Stimulated activated naive B cell treated with anti-CD40 and anti-IgM and Interleukin-4, amounts not matched to agents 10 μg/mL and 1 μg/mL and 100 μg/mL, for 72 hours (primary cell): ENCODE measurements at places on chromosomes 16 and 17.
A peak's percentile ranks its signal among the peaks of the same experiment; 100 is the strongest.

DNA sequence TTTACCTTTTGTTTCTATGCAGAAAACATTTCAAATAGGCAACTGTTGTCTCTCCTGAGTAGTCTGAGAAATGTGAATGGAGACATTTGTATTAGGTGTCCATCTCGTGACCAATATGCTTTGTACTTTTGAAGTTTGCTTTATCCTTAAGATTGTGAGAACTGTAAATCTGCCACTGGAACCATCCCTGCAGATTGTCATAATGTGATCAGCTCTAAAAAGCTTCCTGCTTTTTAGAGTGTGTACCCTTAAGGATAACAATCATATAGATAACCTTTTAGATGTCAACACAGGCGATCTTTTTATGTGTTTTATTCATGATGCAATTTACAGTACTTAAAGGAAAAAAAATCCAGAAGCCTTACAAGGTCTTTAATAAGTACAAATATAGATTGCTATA is 63.5 kb downstream of the PRKCA start:
- no peak overlapping the region for H3K27ac ChIP-seq
- no peaks in the 10 kb centered on the region for H3K36me3 ChIP-seq
- DNase-seq: no peak
- no peak overlapping the region for H3K4me3 ChIP-seq
- peaks cover 23% of the 10 kb centered on the region for H3K4me1 ChIP-seq

DNA sequence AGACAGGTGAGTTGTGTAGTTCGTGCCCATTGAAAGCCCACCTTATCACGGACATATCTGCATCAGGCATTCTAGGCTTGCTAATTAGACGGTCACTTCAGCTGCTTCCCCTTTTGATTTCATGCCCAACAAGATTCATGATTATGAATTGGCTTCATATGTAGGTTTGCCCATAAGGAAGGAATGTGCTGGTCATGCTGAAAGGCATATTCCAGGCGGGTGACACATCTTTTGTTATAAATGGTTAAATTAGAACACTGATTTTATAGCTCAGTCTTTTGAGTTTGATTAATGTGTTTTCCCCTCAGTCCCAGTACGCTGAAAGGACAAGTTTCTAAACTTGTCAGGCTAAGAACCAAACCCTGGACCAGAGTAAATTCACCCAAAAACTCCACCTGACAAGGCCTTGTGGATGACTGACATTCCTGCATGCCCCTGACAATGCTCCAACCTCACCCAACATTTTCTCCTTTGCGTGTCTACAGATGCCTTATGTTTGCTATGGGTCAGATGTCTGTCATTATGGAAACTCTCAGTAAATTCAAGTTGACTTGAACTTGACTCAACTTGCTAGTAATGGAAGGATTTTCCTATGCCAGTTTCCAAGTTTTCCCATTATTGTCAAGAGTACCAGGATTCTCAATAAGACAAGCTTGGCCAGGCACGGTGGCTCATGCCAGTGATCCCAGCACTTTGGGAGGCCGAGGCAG is 421.9 kb downstream of the PMP22 start:
- H3K36me3 ChIP-seq: no peaks in the 10 kb centered on the region
- no peak for DNase-seq
- H3K27me3 ChIP-seq: peaks cover 16% of the 10 kb centered on the region
- no peak overlapping the region for H3K27ac ChIP-seq

- no peak for DNase-seq
- H3K27ac ChIP-seq: no peak overlapping the region
- no peaks in the 10 kb centered on the region for H3K27me3 ChIP-seq
- H3K36me3 ChIP-seq: no peaks in the 10 kb centered on the region
Observed at GRCh38 chr17:71170070-71170469, 950.8 kb upstream of the SOX9 start.

- peak overlapping the region; percentile 42 for H3K27ac ChIP-seq
- DNase-seq: no peak
- H3K36me3 ChIP-seq: peaks cover 19% of the 10 kb centered on the region
- H3K27me3 ChIP-seq: no peaks in the 10 kb centered on the region
Observed at GRCh38 chr17:44176257-44176656, 5.8 kb downstream of the ASB16 start.

GRCh38 chr16:55471448-55472097 is 7.4 kb upstream of the MMP2 start:
- no peak for DNase-seq
- H3K27me3 ChIP-seq: peaks cover 6% of the 10 kb centered on the region
- H3K27ac ChIP-seq: no peak overlapping the region
- H3K4me3 ChIP-seq: no peak overlapping the region
- H3K4me1 ChIP-seq: peaks cover 1% of the 10 kb centered on the region
- H3K36me3 ChIP-seq: no peaks in the 10 kb centered on the region

DNA sequence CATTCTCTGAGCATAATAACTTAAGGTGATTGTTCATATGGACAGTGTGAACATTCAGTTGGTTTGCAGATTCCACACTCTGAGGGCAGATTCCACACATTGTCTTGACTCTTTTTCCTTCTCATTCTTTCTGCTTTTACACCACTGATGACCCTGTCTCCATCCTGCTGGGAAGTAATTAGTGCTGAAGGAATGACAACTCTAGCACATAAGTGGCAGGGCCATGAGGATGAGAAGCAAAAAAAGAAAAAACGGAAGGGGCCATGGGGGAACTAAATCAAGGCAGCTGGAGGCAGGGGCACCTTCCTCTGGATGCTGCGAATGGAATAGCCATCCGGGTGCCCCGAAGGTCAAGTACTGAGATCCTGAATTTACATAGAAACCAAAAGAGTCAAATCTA is 944.0 kb downstream of the KCNJ2 start:
- no peaks in the 10 kb centered on the region for H3K4me1 ChIP-seq
- no peaks in the 10 kb centered on the region for H3K27me3 ChIP-seq
- no peaks in the 10 kb centered on the region for H3K36me3 ChIP-seq

DNA sequence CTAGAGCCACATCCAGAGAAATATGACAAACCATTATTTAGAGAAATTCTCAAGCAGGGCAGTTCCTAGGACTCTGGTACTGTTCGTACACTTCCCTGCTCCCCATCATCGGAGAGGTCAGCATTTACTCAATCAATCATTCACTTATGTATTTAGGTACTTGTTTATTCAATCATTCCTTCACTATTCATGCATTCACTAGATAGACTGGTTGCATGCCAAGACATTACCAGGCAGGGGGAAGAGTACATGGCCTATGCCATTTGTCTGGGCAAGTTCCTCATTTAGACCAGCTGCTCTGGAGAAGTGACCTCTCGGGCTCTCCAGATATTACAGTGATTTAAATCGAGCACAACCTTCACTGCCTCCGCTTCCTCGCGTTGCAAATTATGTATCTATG is 603.4 kb downstream of the KCNJ2 start:
- no peak overlapping the region for H3K4me3 ChIP-seq
- H3K27ac ChIP-seq: no peak overlapping the region
- DNase-seq: no peak
- H3K4me1 ChIP-seq: no peaks in the 10 kb centered on the region
- no peaks in the 10 kb centered on the region for H3K36me3 ChIP-seq
- H3K27me3 ChIP-seq: no peaks in the 10 kb centered on the region

- DNase-seq: no peak
- no peaks in the 10 kb centered on the region for H3K27me3 ChIP-seq
- H3K4me3 ChIP-seq: no peak overlapping the region
Observed at GRCh38 chr17:55763856-55764255, 13.0 kb downstream of the PCTP start.

DNA sequence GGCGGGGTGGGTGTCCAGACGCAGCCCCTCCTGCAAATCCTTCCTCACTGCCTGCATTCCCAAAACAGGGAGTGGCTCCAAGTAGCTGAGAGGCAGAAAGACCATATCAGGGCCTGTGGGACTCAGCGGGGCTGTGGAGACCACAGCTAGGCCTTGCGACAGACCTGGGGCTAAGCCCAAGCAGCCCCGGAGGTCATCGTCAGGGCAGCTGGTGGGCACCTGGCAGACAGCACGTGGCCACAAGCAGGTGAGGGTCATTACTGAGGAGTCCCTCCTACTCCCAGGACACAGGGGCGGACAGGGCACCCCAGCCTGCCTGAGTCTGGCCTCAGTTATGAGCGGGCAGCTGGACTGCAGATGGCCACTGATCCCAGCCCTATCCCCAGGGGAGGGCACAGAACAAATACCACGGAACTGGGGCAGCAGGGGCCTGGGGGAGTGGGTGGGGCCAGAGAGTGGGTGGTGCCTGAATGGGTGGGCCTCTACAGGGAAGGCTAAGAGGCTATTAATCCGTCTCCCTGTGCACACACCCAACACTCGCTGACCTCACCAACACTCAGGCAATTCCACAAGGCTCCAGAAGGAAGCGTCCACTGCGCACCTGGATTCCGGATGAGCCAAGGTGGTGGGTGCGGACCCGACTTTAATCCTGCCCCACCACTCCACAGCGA is 8.5 kb downstream of the HS3ST6 start:
- H3K27me3 ChIP-seq: peaks cover 27% of the 10 kb centered on the region
- H3K36me3 ChIP-seq: no peaks in the 10 kb centered on the region
- no peak overlapping the region for H3K27ac ChIP-seq
- peaks cover 1% of the 10 kb centered on the region for H3K4me1 ChIP-seq
- no peak for DNase-seq

DNA sequence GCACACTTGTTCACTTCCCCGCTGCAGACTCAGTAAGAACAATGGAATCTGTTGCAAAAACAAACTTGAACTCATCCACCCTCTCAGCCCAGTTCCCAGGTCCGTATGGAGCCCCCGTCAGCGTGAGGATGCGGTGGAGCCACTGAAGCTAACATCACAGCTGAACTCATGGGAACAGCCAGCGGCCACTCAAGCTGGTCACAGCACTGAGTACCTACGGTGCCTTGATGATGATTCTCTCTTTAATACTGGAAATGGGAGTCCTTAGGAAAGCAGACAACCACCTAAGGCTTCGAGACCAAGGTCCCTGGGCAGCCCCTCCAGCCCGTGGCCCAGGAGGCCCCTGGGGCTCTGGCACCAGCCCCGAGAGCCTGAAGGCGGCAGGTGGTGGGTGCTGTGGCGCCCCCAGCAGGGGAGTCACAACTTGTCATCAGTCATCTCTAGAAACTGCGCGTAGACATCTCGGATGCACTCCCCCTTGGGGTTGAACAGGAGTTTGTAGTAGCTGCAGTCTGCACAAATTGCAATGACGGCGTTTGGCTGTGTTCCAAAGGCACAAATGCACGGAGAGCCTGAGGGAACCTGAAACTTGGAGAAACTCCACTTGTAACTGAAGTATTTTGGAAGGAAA is 31.0 kb upstream of the RHOT1 start:
- H3K4me1 ChIP-seq: no peaks in the 10 kb centered on the region
- DNase-seq: no peak
- no peaks in the 10 kb centered on the region for H3K36me3 ChIP-seq
- no peak overlapping the region for H3K27ac ChIP-seq
- no peaks in the 10 kb centered on the region for H3K27me3 ChIP-seq
- no peak overlapping the region for H3K4me3 ChIP-seq

DNA sequence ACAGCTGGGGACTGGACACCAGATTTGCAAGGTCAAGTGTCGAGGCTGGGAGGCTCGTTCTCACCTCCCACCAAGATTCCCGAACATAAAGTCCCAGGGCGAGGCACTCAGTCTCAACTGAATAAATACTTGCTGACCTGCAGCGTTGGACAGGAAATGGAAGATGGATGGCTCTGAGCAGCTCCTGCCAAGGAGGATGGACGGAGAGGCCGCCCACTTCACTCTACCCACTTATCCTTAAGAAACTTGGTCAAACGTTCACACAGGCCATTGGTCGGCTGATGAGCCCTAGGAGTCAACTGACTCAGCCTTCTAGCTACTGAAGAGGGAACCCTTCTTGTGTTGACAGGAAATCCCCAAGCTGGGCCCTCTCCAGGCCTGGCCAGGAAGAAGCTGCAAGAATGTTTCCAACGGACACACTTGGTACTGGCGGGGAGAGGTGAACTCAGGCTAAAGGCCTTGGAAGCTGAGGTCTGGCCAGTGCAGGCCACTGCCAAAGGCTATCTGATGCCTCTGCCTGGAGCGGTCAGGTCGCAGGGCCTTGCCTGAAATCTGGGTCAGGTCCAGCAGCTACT is 50.0 kb downstream of the VAC14 start:
- no peak overlapping the region for H3K4me3 ChIP-seq
- peak overlapping the region; percentile 14 for H3K27ac ChIP-seq
- H3K4me1 ChIP-seq: peaks cover 22% of the 10 kb centered on the region

- no peak overlapping the region for H3K4me3 ChIP-seq
- peaks cover 3% of the 10 kb centered on the region for H3K36me3 ChIP-seq
- H3K4me1 ChIP-seq: peaks cover 62% of the 10 kb centered on the region
- H3K27me3 ChIP-seq: peaks cover 9% of the 10 kb centered on the region
- H3K27ac ChIP-seq: peak overlapping the region; percentile 79
Observed at GRCh38 chr16:11208916-11209665, 46.9 kb downstream of the SOCS1 start.

DNA sequence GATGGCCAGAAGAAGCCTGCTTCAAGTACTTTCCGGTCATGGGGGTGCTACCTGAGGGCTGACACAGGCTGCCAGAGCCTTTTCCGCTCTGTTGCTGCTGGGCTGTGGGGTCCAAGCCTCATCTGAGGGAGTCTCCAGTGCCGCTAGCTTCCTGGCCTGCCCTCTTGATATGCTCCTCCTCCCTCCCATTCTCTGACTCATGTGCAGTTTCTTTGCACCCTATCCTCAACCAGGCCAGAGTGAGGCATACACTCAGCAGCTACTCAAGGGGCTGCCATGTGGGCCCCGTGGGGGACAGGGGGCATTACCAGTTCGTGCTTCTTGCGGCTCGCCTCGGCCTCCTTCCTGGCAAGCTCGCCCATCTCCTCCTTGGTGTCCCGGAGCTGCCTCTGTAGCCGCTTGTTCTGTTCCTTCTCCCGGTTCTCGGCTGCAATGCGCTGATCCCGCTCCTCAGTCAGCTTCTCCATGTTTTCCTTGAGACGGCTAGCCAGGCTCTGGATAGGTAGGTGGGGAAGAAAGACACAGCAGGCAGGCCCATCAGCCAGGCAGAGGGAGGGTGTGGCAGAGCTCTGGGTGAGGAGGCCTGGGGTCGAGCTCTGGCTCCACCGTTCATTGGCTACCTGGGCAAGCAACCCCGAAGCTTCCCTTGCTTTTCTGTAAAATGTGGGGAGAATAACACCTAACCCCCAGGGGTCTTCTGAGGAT is 43.8 kb downstream of the PIPOX start:
- H3K27ac ChIP-seq: peak overlapping the region; percentile 59
- no peaks in the 10 kb centered on the region for H3K4me1 ChIP-seq
- H3K27me3 ChIP-seq: no peaks in the 10 kb centered on the region
- DNase-seq: no peak

- peaks cover 69% of the 10 kb centered on the region for H3K27me3 ChIP-seq
- peak overlapping the region; percentile 25 for H3K27ac ChIP-seq
- H3K36me3 ChIP-seq: peaks cover 3% of the 10 kb centered on the region
- DNase-seq: no peak
- peaks cover 18% of the 10 kb centered on the region for H3K4me1 ChIP-seq
Observed at GRCh38 chr17:50559674-50560184, 786 bp upstream of the CACNA1G start.

GRCh38 chr17:73068322-73069153 is 23.9 kb downstream of the SLC39A11 start:
- H3K36me3 ChIP-seq: peaks cover 45% of the 10 kb centered on the region
- no peak overlapping the region for H3K27ac ChIP-seq
- no peak overlapping the region for H3K4me3 ChIP-seq
- H3K27me3 ChIP-seq: no peaks in the 10 kb centered on the region
- no peak for DNase-seq
- H3K4me1 ChIP-seq: peaks cover 18% of the 10 kb centered on the region

GRCh38 chr16:76756951-76757350 is 434.0 kb upstream of the MON1B start:
- no peak overlapping the region for H3K4me3 ChIP-seq
- H3K4me1 ChIP-seq: no peaks in the 10 kb centered on the region
- no peak for DNase-seq
- H3K27me3 ChIP-seq: no peaks in the 10 kb centered on the region
